ENCODE measurements at places on chromosomes 5 and 9. TPM values are rescaled to one million over a fixed set of nuclear protein-coding genes. Genes with fewer than 3 reads are reported as not detected.

The ACSL6 gene
- not detected for total RNA-seq

- no peak for DNase-seq
Measured at GRCh38 chr5:95043648-95044047, 241.2 kb downstream of the MCTP1 start.

The DAB2IP gene
- total RNA-seq: 31.7 TPM

The WDR31 gene
- total RNA-seq: 0.99 TPM

- no peak for DNase-seq
Measured at GRCh38 chr5:56852228-56853000, 37.1 kb downstream of the MAP3K1 start.

DNA sequence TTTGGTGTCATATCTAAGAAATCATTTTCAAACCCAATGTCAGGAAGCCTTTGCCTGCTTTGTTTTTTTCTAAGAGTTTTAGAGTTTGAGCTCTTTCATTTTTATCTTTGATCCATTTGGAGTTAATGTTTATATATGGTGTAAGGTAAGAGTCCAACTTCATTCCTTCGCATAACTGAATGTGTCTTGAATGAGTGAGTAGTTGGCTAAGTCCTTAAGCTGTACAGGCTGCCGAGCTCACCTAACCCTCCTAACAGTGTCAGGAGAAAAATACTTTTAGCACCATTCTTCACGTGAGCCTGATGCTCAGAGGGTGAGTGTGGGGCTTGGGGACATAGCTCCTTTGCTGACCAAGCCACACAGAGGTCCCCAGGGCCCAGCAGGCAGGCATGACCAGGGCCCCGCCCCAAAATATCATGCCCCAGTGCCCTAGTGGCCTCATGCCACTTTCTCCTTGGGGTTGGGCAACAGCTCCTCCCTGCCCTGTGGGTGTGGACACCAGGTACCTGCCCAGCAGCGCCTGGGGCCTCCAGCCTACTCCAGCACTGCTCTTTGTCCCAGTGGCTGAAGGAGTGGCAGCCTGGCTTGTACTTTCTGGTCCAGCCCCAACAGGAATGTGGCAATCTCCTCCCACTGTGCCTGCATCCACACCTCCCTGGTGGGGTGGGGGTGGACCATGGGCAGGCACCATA lies 17.2 kb downstream of the PPARGC1B start:
- no peak for DNase-seq

- no peak for DNase-seq
Measured at GRCh38 chr9:127930231-127931091, at the start of gene PIP5KL1. Gene PIP5KL1, minus strand, starts transcription at chr9:127930777. Its CDS starts 25 bp downstream, at chr9:127930752.

The SPATA31E1 gene
- total RNA-seq: not detected

DNA sequence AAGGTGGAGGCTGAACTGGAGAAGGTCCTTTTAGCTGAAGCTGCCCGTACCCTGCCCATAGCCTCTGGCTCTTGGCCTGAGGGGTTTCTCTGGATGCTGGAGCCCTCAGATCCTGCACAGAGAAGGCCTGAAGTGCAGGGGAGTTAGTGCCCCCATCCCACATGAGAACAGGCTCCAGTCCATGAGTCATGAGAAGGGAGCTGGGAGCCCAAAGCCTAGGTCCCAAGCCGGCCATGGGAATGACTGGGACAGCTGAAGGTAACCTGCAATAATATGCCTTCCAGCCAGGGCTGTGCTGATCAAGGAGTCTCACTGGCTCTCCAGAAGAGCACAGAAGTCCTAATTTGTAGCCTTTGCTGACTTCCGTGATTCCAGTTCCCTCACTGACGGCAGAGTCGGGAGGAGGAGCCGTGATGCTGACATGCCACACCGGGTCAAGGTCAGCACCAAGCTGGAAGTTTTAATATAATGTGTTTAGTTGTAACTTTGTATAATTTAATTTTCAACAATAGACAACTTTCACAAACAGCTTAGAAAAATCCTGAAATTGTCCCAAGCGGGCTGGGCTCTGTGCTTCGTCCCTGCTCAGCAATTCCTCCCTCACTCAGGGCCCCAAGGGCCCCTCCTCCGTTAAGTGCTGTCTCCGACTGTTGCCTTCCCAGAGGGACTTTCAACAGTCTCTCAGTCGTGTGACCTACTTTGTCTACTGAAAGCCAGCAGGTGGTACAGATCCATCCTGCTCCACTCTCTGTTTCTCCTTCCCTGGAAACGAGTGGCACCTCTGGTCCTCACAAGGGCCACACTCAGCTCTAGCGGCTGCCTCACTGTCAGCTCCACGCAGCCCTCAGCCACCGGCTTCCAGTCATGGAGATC lies 387.8 kb downstream of the GADD45G start:
- no peak for DNase-seq

The BNC2 gene
- 19.0 TPM for total RNA-seq

DNA sequence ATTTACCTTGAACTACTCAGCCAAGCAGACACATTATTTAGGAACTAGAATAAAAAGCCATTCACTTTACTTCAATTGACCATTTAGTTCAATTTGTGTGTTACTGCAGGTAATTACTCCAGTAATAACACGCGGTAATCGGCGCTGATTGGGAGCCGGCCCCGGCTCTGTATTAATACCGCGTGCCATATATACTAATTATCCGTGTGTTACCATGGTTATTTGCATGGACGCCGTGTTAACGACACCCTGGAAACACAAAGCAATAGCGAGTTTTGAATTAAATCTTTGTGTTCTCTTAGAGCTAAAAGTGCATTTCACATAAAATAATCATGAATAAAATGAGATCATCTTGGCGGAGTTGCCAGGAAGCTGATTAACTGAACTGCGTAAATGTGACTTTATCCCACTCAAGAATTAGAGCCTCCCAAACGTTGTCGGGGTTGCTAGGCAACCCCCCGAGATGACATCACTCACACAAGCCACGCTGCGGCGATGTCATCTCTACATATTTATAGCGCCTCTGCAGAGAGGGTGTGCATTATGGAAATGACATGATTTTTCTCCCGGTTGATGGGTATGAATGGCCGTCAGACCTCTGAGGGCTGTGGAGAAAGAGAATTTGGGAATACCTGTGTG lies 41.4 kb upstream of the RNU6ATAC start:
- peak; percentile 25 for DNase-seq

DNA sequence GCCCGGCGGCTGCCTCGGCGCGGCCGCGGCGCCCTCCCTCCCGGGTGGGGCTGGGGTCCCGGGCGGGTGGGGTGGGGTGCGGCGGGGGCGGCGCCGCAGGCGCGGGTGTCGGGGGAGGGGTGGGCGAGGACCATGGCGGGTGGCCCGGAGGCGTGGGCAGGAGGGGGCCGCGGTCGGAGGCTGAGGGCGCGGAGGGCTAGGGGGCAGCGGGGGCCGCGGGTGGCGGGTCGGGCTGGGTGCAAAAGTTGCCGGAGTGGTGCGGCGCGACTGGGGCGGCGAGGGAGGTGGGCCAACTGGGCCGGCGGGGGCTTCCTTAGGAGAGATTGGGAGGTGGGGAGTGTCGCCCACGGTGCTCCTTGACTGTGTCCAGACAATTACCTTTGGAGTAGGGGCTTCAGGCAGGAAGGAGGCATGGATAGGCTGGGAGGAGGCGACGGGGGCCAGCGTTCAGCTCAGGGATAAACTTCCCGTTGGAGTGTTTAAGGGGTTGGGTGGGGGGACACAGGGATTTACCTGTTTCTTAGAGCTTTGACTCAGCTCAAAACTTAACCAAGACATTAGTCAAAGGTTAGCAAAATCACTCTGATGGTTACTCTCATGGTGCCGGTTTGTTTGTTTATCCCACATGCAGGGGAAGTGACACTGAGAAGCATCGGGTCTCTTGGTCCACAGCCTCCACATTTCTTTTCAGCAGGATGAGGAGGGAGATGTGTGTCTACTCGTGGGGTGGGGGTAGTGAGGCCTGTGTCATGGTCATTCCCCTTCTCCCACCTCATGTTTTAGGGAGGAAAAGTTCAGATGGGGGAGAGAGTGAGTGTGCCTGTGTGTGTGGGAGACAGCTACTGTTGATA lies 859 bp downstream of the CSNK1G3 start:
- no peak for DNase-seq

GRCh38 chr5:55102348-55102747 lies at the start of gene GZMA:
Gene GZMA, plus strand, starts transcription at chr5:55102646. Its CDS starts 37 bp downstream, at chr5:55102683.
- DNase-seq: no peak

The GLE1 gene
- 14.4 TPM for total RNA-seq

- DNase-seq: no peak
Measured at GRCh38 chr9:88835038-88835466, 156.2 kb upstream of the S1PR3 start.

- DNase-seq: no peak
Measured at GRCh38 chr9:83479765-83480164, 58.4 kb downstream of the FRMD3 start.

- no peak for DNase-seq
Measured at GRCh38 chr5:156951359-156951758, 11.7 kb downstream of the TIMD4 start.

- DNase-seq: no peak
Measured at GRCh38 chr9:93134740-93135444, 841 bp upstream of the NINJ1 start.

DNA sequence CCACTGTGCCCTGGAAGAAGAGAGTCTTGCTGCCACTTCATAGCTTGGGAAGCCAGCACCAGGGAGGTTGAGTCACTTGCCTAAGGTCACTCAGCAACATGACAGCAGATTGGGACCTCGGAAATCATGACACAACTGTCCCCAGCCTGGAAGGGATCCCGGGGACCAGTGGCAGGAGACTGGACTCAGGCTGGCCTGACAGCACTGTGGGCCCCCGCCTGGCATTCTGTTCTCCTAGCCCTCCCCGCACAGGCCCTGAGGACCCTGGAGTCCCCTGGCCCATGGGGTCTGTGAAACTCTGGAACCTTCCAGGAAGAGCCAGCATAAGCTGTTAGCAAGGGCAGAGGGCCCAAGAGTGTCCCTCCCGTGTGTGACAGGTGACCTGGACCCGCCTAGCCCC lies 64.9 kb downstream of the COL5A1 start:
- DNase-seq: no peak

GRCh38 chr9:113906411-113907110 lies 30.5 kb downstream of the ZNF618 start:
- no peak for DNase-seq

The PCDHB11 gene
- 0.58 TPM for total RNA-seq

DNA sequence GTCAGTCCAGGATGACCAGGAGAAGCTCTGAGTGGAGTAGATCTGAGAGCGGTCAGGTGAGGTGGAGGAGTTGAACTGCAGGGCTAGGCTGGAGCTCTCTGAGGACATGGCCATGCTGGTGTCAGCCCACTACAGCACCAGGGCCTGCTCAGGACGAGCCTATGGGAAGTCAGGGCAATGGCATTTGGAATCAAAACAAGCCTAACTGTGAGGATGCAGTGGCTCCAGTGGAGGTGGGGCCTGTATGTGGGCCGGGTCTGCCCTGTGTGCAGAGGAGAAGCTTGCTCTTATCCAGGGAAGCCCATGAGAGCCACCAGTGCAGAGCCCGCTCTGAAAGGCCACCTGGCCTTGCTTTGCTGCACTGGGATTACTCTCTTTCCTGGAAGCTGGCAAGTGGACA lies 11.1 kb downstream of the CXCL14 start:
- no peak for DNase-seq

- DNase-seq: no peak
Measured at GRCh38 chr5:139642213-139642612, 5.9 kb upstream of the CXXC5 start.

- no peak for DNase-seq
Measured at GRCh38 chr5:23528677-23529076, 21.3 kb downstream of the PRDM9 start.

DNA sequence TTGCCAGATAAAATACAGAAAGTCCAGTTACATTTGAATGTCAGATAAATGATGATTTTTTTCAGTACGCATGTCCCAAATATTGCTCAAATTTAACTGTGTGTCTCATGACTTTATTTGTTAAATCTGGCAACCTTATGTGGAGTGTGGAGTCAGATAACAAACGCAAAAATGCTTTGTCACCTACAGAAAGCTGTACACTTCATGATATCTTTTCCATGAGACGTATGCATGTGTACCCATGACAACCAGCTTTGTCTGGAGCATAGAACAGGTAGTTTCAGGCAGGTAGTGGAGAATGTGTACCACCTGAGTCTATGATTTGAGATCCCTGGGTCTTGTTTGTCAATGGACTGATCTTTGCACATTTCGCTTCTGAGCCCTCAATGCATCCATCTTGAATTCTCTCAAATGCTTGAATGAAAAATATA lies 105.5 kb upstream of the CPEB4 start:
- DNase-seq: no peak

DNA sequence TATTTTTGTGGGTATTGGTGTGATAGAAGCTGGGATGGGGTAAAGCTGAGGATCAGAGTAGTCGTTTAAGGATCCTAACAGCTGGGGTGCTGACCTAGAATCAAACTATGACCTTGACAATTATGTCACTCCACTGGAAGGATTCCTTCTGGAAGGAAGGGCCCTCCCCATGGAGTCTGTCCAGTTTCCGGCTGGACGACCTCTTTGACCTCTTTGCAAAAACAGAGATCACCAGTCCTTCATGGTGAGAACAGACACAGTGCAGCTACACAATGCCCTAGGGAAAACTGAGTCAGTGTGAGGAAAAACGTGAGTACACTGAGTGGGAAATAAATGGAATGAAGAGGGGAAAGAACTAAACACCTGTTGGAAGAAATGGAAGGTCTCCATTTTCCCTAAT lies 445.6 kb downstream of the MAT2B start:
- DNase-seq: no peak
